ENCODE measurements at places on chromosomes 13 and 19. TPM values are rescaled to one million over a fixed set of nuclear protein-coding genes. Genes with fewer than 3 reads are reported as not detected.

CD33 gene
- 0.65 TPM for total RNA-seq

EDNRB gene
- not detected for total RNA-seq

SLC1A6 gene
- total RNA-seq: not detected

LGALS4 gene
- total RNA-seq: 0.33 TPM

ZNF552 gene
- total RNA-seq: 4.8 TPM

PKN1 gene
- 188 TPM for total RNA-seq

Data from activated CD4-positive, alpha-beta memory T cell treated with anti-CD3 and anti-CD28 coated beads for 36 hours (primary cell).